Endothelial cell of umbilical vein (primary cell): ENCODE measurements at places on chromosomes 5 and 9.

DNA sequence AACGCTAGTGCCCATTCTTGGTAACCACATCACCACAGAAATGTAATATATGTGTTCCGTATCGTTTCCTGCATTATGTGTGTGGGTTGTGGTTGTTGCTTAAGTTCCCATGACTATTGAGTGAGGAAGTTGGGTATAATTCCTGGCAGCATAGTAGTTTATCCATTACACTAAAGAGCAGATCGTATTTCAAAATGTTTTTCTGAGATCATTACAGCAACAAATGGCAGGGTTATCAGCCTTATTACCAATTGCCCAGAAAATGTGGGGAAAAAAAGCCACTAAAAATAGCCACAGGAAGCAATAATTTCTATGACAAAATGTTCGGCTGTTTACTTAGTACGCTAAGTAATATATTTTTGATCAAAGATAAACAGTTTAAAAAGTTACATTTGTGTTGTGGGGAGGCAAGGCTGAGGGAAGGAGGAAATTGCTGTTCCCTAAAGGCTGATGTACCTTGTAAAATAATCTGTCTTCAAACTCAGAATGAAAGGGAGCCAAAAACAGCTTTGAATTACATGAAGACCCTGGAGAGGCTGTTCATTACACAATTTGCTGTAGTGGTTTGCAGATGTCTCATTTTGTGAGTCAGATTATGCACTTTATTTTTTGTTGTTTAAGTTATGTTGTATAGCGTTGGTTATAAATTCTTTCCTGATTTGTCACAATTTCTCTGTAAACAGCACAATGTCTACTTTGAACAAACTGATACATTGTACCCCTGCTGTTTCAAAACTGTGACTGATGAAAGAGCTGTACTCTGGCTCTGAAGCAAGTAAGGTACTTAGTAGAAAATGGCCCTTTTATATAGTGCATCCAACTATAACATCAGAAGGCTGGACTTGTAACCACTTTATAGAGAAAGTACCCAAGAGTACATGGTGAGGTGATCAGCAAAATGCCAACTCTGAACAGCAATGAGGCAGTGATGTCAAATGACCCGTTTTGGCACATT lies 1028.5 kb downstream of the NR2F1-AS1 start:
- peak; percentile 82 for DNase-seq

GRCh38 chr5:178895615-178896571 lies at the start of gene ZFP2:
Gene ZFP2, plus strand, starts transcription at chr5:178895913. Its CDS starts 35,401 bp downstream, at chr5:178931314.
- DNase-seq, result peak; percentile 58

- DNase-seq, result no peak
Observed at GRCh38 chr9:1962122-1962521, 53.0 kb upstream of the SMARCA2 start.

DNA sequence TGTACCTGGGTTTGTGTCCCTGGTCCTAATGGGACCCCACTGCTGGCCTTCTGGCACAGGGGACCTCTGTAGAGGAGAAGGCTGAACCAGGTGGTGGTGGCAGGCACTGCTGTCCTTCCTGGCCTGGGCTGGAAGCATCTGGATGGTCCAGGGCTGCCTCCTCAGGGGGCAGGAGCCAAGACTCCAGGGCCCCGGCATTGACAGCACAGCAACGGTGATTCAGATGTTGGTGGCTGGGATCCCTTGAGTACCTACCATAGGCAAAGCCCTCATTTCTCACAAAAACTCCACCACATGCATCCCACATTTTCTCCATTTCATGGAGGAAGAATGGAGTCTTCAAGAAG lies 15.0 kb downstream of the FGD3 start:
- no peak for DNase-seq

- no peak for DNase-seq
Observed at GRCh38 chr9:847505-847904, 6.0 kb downstream of the DMRT1 start.

GRCh38 chr5:129358069-129358468 lies 102.0 kb upstream of the ADAMTS19 start:
- DNase-seq, result no peak

DNA sequence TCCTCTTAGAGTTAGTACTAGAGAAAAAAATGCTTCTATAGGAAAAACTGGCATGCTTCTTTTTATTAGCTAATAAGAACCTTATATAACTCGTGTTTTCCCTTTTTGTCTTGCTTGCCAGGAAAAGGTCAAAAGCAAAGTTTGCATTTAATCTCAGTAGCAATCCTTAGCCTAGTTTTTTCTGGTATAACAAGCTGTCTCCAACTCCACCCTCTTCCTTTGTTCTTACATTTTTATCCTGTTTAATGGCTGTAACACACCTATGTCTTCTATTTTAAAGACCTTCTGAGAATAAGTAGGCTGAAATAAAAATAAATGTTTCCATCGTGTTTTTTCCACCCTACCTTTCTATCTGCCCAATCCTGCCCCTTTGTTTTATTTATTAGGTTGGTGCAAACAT lies 158.3 kb downstream of the SNCAIP start:
- no peak for DNase-seq

GRCh38 chr9:74683322-74683721 lies 186.2 kb downstream of the RORB start:
- DNase-seq, result no peak

GRCh38 chr9:69981686-69982445 lies 61.8 kb upstream of the MAMDC2 start:
- DNase-seq, result peak; percentile 32

DNA sequence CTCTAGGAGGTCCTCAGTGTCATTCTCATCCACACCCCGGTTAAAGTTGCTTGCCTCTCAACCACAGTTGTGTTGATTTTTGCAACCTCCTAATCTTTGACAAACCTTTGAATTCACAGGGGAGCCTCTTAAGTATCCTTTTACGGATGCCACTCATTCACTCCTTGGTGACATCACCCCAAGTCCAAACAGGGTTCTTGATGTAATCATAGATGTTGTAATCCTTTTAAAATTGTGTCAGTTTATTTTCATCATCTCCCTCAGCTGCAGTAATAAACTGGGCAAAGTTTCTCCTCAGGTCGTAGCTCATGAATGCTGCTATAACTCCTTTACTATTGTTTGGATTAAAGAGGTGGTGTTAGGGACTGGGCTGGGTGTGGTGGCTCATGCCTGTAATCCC lies 637.2 kb upstream of the NUDT12 start:
- DNase-seq, result no peak

DNA sequence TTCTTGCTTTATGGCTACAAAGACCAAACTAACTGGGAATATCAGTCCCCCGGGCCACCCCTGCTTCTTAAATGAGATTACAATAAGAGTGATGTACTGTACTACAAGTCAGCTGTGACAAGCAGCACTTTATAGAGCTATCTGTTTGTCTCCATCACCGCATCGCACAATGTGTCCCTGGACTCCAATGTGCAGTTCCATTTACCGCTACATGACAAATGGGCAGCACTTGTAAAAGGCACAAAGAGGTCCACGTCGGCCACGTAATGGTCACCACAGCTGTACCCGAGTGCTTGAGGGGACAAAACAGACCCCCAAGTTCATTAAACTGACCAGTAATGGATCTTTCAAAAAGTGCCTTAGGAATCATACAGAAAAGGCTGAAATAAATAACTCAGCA lies 54.1 kb downstream of the PSMB7 start:
- DNase-seq, result no peak

DNA sequence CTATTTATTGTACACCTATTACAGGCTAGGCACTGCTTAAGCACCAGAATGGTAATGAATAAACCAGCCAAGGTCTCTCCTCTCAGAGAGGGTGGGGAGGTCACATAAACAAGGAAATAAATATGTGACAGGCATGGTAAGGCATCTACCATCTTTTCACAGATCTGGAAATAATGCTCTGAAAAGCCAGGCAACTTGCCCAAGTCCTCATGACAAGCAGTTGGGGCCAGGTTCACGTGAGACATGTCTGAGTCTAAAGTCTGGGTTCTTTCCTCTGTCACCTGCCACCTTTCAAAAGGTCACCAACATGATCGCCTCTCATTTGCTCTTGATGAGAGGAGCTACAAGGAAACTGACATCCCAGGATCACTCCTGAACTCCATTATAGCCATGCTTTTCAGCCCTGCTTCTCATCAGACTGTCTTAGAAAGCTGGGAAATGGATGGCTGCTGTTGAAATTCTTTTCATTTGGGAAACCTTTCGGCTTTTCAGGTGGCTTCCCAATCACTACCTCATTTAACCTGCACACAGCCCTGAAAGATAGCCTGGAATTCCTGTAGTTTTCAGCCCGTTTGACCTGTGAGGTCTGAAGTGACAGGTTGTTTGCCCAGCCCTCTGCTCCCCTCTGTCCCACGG lies 123.1 kb downstream of the CRB2 start:
- no peak for DNase-seq

- DNase-seq, result no peak
Observed at GRCh38 chr5:112232667-112233066, 186.4 kb downstream of the EPB41L4A start.

DNA sequence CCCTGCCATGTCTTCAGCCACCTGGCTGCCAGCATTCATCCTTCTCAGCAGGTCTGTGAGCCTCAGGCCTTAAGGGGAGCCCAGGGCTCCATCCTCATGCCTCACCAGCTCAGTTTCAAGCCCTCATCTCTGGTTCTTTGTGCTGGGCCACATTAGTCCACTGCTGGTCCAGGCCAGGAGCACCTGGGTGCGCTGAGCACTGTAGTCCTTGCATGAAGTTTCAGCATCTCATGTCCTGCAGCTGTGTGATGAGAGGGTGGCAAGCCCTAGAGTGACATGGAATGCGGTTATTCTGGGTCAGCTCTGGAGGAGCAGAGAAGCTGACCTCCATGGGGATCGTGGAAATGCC lies 42.7 kb downstream of the COL5A1 start:
- no peak for DNase-seq

GRCh38 chr9:134984372-134985265 lies 66.9 kb upstream of the FCN1 start:
- DNase-seq, result no peak

DNA sequence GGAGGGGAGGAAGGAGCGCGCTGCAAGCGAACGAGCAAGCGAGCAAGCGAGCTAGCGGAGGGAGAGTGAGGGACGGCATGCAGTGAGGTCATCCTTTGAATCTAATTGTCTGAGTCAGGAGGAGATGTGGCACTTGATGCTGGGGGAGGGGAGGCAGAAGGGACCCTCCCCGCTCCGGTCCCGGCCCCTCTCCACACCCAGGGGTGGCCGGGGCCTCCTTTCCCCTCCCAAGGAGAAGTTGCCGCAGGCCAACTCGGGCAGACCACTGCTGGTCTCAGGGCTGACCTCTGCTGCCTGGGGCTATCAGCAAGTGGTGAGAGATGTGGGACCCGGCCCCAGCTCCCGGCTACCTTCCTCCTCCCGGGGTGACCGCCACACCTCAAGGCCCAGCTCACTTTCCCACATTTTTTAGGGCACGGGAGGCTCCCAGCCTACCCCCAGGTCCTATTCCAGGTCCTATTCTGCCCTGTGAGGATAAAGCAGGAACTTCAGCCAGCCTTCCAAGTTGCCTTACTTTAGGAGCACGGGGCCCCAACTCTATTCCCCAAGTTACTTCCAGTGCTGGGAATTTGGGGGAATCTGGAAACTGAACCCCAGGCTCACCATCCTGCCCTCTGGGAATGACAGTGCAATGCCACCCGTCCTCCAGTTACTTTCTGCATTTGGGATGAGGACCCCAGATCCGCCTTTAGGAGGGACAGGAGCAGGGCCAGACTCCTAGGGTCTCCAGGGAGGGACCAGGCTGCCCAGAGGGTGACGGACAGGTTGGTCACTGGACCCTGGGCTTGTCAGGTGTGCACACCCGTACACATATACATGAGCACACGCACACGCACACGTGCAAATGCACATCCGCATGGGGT lies 11.1 kb downstream of the CNTFR start:
- DNase-seq, result peak; percentile 28

DNA sequence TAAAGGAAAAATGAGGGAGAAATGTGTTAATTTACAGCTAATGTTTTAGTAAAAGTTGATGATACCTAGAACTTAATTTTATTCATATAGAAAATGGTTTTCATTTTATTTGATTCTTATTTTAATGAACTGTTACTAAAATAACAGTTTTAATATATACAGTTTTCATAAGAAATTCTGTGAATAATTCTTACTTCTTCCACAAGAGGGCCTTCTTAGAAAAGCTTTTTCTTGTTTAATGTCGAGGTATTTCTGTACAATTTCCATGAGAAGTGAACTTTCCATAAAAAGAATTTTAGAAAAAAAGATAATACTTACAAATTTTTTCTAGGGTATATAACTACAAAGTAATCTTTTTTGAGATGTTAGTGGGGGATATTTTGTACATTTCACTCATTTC lies 73.9 kb downstream of the KLF9 start:
- DNase-seq, result peak; percentile 40

- no peak for DNase-seq
Observed at GRCh38 chr9:121107029-121107428, 32.3 kb downstream of the CNTRL start.

DNA sequence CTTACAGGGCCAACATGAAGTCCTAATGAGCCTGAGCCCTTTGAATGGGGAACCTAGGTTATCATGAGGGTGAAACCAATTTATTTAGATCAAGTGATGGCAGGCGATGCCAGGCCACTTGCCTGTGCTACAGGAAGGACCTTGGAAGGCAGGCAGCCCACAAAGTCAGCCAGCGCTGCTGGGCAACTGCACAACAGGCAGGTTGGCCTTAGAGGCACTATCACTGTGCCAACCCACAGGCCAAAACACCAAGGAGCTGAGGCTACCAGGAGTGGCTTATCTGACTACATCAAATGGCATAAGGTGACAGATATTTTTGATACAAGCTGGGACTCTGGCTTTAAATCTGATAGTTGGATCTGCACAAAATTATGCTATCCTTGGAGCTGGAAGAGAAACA lies 319.1 kb downstream of the NTRK2 start:
- DNase-seq, result no peak

DNA sequence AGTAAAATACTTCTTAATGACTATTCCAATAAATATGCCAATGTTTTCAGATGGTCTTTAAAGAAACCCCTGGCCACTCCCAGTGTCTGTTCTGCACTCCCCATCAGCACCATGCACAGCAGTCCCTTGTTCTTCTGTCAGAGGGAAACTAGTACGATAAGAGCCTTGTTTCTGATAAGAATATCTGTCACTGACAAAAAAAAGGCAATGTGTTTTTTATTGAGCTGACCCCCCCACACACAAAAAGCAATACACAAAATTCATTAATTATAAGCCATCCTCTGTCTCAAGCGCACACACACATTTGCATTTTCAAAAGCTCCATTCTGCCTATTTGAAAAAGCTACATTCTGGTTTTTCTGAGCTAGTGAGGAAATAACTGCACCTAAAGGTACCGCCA lies 119.1 kb downstream of the ENC1 start:
- no peak for DNase-seq
